A549 treated with CpdA at 1 μM for 4 hours (cell line): ENCODE measurements at places on chromosomes 2 and 18. TPM values are rescaled to one million over a fixed set of nuclear protein-coding genes. Genes with fewer than 3 reads are reported as not detected.

The IL18R1 gene
- 0.87 to 1.4 TPM (median 1.1 TPM) in 5 replicates for total RNA-seq

The RAMP1 gene
- 0.09 TPM in 1 of 5 replicates, not detected in the others for total RNA-seq

The FOXD4L1 gene
- 0.30 to 0.69 TPM (median 0.45 TPM) in 5 replicates for total RNA-seq

The AGFG1 gene
- 95.9 to 136 TPM (median 122 TPM) in 5 replicates for total RNA-seq

The MATN3 gene
- 9.3 to 14.2 TPM (median 12.8 TPM) in 5 replicates for total RNA-seq

The HOXD11 gene
- total RNA-seq = 6.1 to 8.3 TPM (median 6.6 TPM) in 5 replicates

The MAB21L4 gene
- total RNA-seq = 0.03 to 0.17 TPM (median 0.15 TPM) in 3 of 5 replicates, not detected in the others

The FIGN gene
- 1.3 to 2.6 TPM (median 2.1 TPM) in 5 replicates for total RNA-seq

The FAM228A gene
- not detected in 5 replicates for total RNA-seq

The CHRND gene
- not detected in 5 replicates for total RNA-seq

The AFTPH gene
- 24.0 to 27.4 TPM (median 24.7 TPM) in 5 replicates for total RNA-seq

The CCDC178 gene
- total RNA-seq = not detected in 5 replicates

The GTF2A1L gene
- total RNA-seq = not detected in 5 replicates

The CD207 gene
- not detected in 5 replicates for total RNA-seq

The HMSD gene
- 0.34 to 0.59 TPM (median 0.54 TPM) in 3 of 5 replicates, not detected in the others for total RNA-seq

The RESP18 gene
- total RNA-seq = not detected in 5 replicates

The CNTNAP5 gene
- total RNA-seq = not detected in 5 replicates

The TEKT4 gene
- total RNA-seq = 0.02 TPM in 1 of 5 replicates, not detected in the others

The COL4A4 gene
- total RNA-seq = 0.68 to 1.7 TPM (median 1.4 TPM) in 5 replicates

The CHMP3 gene
- total RNA-seq = 120 to 133 TPM (median 129 TPM) in 5 replicates

The LGALSL gene
- 9.0 to 12.0 TPM (median 11.2 TPM) in 5 replicates for total RNA-seq

The INO80B gene
- 52.2 to 58.2 TPM (median 54.4 TPM) in 5 replicates for total RNA-seq

The RASGRP3 gene
- 0.89 to 1.7 TPM (median 1.0 TPM) in 5 replicates for total RNA-seq

The ANKRD62 gene
- not detected in 5 replicates for total RNA-seq

The SOCS6 gene
- total RNA-seq = 27.8 to 32.4 TPM (median 31.2 TPM) in 5 replicates

The CCT4 gene
- 321 to 336 TPM (median 327 TPM) in 5 replicates for total RNA-seq

The CD226 gene
- 0.06 to 0.16 TPM (median 0.09 TPM) in 4 of 5 replicates, not detected in the other for total RNA-seq

The MARCHF4 gene
- total RNA-seq = 53.4 to 70.8 TPM (median 57.2 TPM) in 5 replicates

The DHX57 gene
- total RNA-seq = 19.4 to 23.9 TPM (median 20.7 TPM) in 5 replicates

The CDH7 gene
- 0.02 to 0.22 TPM in 2 of 5 replicates, not detected in the others for total RNA-seq

The PRR30 gene
- not detected in 5 replicates for total RNA-seq

The ATP6V1B1 gene
- total RNA-seq = 1.5 to 2.5 TPM (median 2.4 TPM) in 4 of 5 replicates, not detected in the other

The KDM3A gene
- total RNA-seq = 24.1 to 39.9 TPM (median 31.4 TPM) in 5 replicates

The TCF7L1 gene
- 5.9 to 9.0 TPM (median 7.8 TPM) in 5 replicates for total RNA-seq
